T-helper 2 cell treated with Interferon-gamma antibody and Interleukin-4, amounts not matched to agents 5 μg/mL and 100 μg/mL, for 36 hours (primary cell): ENCODE measurements at places on chromosomes 13 and 19.

DNA sequence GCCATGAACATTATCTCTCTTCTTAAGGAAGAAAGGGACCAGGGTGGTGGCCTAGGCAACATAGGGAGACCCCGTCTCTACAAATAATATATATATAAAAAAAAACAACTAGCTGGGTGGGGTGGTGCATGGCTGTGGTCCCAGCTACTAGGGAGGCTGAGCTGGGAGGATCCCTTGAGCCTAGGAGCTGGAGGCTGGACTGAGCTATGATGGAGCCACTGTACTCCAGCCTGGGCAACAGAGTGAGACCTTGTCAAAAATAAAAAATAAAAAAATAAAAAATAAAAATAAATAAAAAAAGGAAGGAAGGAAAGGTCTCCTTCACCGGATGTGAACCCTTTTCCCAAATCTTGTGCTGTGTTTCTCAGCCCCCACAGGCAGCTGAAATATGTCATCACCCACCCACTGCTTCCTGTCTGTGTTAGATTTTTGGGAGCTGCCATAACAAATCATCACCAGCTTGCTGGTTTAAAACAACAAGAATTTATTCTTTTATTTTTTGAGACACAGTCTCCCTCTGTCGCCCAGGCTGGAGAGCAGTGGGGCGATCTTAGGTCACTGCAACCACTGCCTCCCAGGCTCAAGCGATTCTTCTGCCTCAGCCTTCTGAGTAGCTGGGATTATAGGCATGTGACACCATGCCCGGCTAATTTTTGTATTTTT lies 9.5 kb upstream of the TSPAN16 start:
- no peak overlapping the region for H3K27ac ChIP-seq
- H3K4me1 ChIP-seq: no peaks in the 10 kb centered on the region
- no peak for DNase-seq
- no peak overlapping the region for H3K4me3 ChIP-seq

GRCh38 chr13:22592515-22592914 lies 588.3 kb upstream of the SGCG start:
- no peaks in the 10 kb centered on the region for H3K4me1 ChIP-seq
- H3K4me3 ChIP-seq: no peak overlapping the region
- DNase-seq: no peak
- H3K27me3 ChIP-seq: no peaks in the 10 kb centered on the region

GRCh38 chr13:79776531-79777295 lies 295.8 kb downstream of the NDFIP2 start:
- no peaks in the 10 kb centered on the region for H3K27me3 ChIP-seq
- no peaks in the 10 kb centered on the region for H3K36me3 ChIP-seq
- no peak for DNase-seq
- no peak overlapping the region for H3K4me3 ChIP-seq
- no peaks in the 10 kb centered on the region for H3K4me1 ChIP-seq

DNA sequence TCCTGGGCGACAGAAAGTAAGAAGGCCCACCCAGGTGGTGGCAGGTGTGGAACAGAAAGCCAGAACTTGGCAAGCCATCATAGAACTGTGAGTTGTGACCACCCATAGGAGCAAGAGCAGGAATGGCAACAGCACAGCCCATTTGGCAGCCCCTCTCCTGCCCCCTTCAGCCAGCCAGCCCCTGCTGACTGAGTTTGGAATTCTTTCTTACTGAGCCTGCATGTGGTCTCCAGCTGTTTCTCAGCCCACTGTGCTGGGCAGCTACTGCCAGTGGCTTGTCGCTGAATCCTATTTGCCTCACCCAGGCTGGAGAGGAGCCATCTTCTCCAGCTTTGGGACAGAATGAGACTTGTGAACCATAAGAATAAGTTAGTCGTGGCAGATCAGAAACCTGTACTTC lies 28.3 kb downstream of the CNMD start:
- H3K4me3 ChIP-seq: no peak overlapping the region
- no peak for DNase-seq
- no peaks in the 10 kb centered on the region for H3K4me1 ChIP-seq
- no peaks in the 10 kb centered on the region for H3K36me3 ChIP-seq
- H3K27me3 ChIP-seq: peaks cover 10% of the 10 kb centered on the region
- H3K27ac ChIP-seq: no peak overlapping the region

DNA sequence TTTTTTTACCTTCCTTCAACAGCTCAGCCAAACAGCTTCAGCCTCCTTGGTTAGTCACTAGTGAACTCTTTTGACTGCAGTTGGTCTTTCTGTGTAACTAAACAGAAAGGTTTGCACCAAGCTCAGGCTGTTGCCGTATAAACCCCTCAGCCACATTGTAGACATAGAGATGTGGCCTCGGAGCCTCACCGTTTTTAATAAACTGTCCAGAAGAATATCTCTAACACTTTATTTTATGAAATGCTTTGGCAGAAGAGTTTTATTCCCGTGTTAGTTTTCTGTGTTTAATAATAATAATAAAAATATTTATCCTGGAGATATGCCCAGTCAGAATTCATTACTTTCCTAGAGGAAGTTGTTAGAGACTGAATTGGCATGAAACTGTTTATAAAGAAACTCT lies 171.7 kb upstream of the MAB21L1 start:
- no peak overlapping the region for H3K4me3 ChIP-seq
- H3K36me3 ChIP-seq: no peaks in the 10 kb centered on the region
- H3K27me3 ChIP-seq: no peaks in the 10 kb centered on the region
